Stimulated activated CD4-positive, alpha-beta T cell treated with anti-CD3 and anti-CD28 coated beads, Interleukin-12 subunit alpha, Interleukin-12 subunit beta, amount 100 ng/mL, for 24 hours (primary cell): ENCODE measurements at places on chromosomes 11 and 22.

GRCh38 chr22:39301926-39302325, 17.5 kb downstream of the RPL3 start:
- no peak for DNase-seq

- no peak for DNase-seq
Measured at GRCh38 chr11:111324277-111324720, 26.0 kb downstream of the POU2AF3 start.

GRCh38 chr11:113189909-113190667, 124.3 kb upstream of the TTC12 start:
- DNase-seq: no peak

DNA sequence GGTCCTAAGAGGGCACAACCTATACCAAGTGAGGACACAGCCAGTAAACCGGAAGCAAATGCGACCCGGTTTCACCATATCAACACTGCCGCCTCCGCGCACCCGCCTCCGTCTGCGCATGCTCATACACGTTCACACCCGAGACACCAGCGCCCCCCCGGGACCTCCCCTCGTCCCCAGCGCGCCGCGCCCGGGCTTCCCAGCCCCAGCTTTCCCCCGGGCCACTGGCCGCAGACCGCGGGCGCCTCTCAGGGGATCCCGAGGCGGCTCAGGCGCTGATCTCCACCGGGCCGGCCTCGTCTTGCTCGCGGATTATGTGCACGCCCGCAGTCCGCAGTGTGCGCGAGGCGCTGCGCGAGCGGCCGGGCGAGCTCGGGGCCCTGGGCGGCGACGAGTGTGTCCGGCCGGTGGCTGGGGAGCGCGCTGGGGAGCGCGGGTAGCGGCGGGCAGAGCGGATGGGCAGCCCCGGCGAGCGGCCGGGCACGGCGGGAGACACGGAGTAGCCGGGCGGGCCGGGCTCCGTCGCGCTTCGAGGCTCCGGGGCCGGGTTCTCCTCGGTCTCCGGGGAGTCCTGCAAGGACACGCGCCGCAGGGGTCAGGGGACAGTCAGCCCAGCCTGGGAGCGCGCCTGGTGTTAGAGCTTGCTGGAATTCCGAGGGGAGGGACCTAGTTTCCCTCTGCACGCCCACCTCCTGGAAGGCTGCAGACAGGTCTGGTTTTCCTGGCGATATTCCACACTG, 2.0 kb downstream of the HEPN1 start:
- DNase-seq: peak; percentile 71

- DNase-seq: no peak
Measured at GRCh38 chr11:93476796-93477195, 66.4 kb downstream of the SMCO4 start.

- no peak for DNase-seq
Measured at GRCh38 chr22:29328566-29329500, 13.3 kb upstream of the RASL10A start.

DNA sequence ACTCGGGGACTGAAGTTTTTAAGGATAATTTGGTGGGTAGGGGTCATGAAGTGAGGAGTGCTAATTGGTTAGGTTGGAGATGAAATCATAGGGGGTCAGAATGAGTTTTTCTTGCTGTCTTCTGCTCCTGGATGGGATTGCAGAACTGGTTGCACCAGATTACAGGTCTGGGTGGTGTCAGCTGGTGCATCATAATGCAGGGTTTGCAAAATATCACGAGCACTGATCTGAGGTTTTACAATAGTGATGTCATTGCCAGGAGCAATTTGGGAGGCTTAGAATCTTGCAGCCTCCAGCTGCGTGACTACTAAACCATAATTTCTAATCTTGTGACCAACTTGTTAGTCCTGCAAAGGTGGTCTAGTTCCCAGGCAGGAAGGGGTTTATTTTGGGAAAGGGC, 46.4 kb upstream of the CALCB start:
- DNase-seq: no peak

DNA sequence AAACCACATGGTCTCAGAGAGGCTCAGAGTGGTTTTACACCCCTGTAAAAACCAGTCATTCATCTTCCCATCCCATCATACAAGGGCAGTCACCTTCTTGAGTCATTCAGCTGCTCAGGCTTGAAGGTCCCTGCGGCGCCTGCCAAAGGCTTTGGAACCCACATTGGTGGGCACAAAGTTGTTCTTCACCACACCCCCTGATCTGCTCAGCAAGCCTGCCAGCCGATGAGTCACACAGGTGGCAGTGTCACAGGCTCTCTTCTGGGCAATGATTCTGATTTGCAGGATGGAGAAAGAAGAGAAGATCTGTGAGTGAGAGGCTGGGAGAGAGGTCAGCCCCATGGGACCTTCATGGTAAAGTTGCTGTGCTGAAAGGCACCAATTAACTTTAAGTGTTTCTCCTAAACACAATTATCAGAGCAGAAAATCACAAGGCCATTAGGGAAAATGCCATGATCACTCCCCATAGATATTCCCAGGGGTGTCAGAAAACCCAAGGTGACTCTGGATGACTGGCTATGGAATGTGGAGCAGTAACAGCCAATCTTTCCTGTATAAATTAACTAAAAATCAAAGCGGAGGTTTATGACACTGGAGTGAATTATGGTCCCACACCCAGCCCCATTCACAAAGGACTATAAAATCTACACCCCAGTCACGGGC, 4.4 kb downstream of the CALCA start:
- no peak for DNase-seq

GRCh38 chr11:130070846-130071200, 1.1 kb downstream of the APLP2 start:
- DNase-seq: no peak

DNA sequence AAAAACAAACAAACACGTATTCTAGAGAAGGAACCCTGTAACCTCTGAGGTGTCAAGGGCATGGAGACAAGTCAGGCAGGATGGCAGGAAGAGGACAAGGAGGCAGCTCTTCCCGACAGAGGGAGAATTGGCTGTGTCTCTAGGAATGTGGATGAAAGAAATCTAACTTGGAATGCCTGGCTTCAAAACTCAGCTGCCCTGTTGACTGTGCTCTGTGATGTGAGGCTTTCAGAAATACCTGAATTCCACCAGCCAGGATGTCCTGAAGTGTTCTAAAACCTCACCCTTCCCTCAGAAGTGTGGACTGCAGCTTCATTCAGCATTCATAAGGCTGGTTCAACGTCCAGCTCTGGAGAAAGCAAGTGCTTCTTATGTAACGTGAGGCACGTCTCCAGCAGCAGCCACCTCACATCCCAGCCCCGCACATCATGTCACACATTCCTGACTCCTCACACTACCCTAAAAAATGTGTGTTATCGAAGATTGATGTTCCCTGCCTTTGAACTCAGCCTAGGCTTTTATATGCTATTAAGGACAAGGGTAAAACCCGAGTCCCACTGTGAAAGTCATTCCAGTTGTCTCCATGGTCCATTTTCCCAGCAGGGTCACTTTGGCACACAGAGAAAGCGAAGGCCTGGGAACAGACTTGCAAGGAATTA, 398.9 kb downstream of the ETS1 start:
- no peak for DNase-seq

DNA sequence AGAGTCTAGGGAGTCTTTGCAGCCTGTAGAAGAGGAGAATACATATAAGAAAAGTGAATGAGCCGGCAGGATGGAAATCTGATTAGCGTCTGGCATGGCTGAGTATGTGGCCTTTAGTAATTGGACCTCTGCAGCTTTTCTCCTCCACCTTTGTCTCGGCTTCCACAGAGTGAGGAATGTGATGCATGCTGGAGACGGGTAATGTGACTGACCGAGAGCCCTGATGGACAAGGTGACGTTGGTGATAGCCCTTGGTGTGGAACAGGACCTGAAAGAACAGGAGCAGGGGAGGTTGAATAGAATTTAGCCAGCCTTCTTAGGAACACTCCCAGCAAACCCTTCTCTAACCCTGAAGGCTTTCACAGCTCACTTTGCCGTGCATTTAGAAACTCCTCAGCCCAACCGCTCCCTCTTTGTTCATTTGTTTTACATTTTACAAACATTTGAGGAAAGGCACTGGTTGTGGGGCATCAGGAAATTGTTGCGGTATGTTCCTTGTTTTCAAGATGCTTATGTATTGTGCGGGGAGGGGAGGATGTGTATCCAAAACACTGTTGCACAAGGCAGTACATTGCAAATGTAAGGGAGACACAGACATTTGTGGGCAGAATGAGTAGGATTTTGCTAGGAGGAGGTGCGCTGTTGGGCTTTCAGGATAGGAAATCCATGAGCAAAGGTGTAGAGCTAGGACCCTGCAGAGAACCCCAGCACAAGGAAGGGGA, 6.9 kb downstream of the GTPBP1 start:
- DNase-seq: no peak

DNA sequence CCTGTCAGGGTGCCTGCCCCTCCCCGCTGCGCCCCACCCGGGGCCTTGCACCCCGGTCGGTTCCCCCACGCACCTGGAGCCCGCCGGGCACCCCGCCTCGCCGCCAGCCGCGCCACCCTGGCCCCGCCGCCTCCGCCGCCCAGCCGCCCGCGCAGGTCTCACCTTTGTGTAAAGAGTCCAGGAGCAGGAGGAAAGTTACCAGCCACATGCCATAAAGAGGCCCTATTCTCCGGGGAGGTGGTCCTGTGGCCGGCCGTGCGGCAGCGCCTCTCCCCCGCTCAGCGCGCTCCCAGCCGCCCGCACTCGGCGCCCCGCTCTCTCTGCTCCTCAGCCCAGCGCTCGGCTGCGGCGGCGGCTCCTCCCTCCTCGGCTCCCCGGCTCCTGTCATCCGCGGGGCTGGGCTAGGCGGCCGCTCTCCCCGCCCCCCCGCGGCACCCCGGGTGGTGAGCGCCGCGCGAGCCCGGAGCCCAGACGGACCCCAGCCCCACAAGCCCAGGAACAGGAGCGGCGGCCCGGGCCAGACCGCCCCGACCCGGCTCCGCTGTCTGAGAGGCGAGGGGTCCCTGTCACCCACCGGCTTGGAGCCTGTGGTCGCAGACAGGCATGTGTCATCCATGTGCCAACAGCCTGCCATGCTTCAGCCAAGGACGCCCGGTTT, at the start of gene DSCAML1:
DSCAML1 (minus strand) TSS at position 345 of the 658 bp plus-strand sequence; CDS start at position 208, 137 bp downstream.
- DNase-seq: no peak

GRCh38 chr22:45552580-45553350, 50.1 kb downstream of the FBLN1 start:
- no peak for DNase-seq

DNA sequence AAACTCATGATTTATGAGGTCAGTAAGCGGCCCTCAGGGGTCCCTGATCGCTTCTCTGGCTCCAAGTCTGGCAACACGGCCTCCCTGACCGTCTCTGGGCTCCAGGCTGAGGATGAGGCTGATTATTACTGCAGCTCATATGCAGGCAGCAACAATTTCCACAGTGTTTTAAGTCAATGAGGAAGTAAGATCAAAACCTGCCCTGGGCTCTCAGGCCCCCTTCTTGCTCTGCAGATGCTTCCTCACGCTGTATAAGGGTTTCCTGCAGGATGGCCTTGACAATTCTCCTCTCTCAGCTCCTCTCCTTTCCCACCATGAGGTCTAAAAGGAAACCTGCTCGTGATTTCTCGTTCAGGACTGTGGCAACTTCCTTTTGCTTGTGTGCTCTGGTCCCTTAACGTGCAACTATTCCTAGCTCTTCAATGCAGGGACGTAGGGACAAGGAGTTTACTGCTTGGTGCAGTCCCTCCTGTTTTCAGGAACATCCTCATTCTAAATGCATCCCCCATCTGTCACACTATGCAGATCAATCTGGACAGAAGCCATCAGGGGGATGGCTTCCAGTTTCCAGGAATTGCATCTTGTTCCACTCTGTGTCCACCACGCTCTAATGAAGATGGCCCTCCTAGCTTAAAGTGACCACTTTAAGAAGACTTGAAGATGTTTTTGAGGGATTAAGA, 64.3 kb upstream of the IGLL5 start:
- DNase-seq: no peak

GRCh38 chr11:75597636-75598035, 35.6 kb downstream of the SERPINH1 start:
- no peak for DNase-seq

DNA sequence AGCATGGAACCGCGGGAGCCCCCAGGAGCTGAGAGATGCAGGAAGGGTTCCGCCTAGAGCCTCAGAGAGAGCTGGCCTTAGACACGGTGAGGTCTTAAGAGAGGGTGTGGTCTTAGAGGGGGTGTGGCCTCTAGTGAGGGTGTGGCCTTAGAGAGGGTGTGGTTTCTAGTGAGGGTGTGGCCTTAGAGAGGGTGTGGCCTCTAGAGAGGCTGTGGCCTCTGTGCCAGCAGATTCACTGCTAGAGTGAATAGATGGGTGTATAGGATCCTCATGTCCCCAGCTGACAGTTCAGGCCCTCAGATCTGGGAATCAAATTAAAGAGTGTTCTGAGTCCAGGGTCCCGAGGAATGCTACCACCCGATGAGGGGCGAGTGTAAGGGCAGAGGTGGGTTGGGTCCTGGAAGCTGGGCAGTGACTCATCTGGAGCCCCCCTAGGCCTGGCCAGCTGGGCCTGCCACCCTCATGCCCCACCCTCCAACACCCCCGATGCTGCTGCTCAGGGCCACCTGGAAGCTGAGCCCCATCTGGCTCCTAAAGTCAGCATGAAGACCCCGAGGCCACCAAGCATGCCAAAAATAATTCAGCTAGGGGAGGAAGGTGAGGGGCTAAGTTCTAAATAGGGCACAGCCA, 49.5 kb downstream of the IGF2 start:
- DNase-seq: no peak

- DNase-seq: no peak
Measured at GRCh38 chr11:2534134-2534956, 89.5 kb downstream of the KCNQ1 start.
